NCI-H146 (cell line): ENCODE measurements at places on chromosomes 7 and 10.

DNA sequence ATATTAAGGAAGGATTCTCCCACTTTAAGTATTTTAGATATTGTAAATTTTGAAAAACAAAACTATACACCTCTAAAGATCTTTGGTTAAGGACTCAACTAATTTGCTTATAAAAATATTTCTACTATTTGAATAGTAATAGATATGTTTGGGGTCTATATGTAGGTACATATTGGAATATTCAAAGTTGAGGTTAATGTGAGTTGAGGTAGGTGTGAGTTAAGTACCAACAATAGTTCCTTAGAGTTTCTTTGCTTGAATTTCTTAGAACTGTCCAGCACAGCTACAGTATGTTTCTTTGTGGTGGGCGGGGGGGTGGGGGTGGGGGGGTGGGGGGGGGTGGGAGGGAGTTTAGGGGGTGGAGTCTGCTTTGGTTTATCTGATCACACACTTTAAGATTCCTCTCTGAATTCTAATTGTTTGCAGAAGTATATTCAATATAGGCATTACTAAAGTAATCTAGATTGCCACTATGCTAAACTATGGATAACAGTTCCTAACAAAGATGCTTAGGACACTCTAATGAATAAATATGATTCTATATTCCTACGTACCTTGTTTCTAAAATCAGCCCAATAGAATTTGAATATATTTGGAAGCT, 2.1 kb downstream of the GRM3 start:
- no peak for DNase-seq

- no peak for DNase-seq
Measured at GRCh38 chr7:91598791-91599190, 281.7 kb downstream of the MTERF1 start.

GRCh38 chr10:80204677-80205476, 460 bp downstream of the ANXA11 start:
- DNase-seq, result peak; percentile 52

GRCh38 chr10:71128311-71128980, 83.9 kb upstream of the UNC5B start:
- no peak for DNase-seq

- no peak for DNase-seq
Measured at GRCh38 chr7:105098863-105099515, 85.0 kb downstream of the KMT2E start.

DNA sequence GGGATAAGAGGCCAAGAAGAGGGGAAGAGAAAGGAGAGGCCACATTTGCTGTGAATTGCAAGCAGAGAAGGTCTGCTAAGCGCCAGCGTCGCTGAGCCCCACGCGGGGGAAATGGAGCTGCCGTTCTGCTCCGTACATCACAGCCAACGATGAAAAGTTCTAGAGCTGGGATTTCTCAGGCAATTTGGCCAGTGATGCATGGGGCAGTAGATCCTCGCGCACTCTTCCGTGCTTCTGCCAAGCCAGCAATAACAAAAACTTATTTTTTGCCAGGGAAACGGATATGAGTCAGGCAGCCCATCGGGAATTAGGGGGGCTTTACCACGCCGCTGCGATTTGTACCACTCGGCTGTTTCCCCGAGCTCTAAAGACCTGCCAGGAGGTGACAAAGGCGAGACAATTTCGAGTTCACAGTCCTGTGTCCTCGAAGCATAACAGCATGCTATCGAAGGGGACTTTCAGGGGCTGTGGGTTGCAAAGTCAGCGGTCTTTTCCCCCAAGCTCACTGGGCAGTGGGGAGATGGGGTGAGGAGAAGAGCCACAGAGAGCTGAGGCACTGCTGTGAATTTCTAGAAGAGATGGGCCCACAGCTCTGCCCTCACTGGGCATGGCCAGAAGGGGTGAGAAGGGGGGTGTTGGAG, 30.0 kb upstream of the SLF2 start:
- DNase-seq, result no peak

DNA sequence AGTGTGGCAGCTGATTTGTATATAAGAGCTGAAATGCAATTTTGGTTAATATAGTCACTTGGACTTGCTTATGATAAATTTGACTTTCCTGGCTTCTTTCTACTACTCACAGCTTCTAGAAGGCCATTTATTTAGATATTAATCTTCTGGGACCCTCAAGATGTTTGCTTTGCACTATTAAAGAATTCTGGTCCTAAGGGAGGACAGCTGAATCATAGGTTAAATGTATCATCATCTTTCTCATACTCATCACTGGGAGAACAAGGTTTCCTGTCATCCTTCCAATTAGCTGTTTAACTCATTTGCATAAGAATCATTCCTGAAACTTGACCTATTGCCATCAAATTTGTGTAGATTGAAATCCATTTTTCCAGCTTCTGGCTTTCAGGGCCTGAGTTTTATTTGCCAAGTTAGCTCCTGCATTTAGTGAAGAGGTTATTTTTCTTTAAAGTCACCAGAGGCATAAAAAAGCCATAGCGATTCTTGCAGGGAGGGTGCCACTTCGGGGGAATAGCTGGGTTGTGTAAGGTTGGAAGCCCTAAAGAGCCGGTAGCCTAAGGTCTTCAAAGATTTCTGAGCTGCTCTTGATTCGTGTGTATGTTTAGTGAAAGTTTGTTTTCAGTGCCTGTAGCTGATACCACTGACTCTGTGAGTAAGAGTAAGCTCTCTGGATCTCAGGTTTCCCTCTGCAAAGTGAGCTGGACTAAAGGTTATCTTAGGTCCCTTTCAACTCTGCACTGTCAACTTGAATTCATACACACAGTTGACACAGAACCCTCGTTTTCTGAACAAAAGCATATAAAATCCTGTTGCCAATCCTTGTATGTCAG, 4.3 kb downstream of the MAP3K8 start:
- DNase-seq, result no peak

DNA sequence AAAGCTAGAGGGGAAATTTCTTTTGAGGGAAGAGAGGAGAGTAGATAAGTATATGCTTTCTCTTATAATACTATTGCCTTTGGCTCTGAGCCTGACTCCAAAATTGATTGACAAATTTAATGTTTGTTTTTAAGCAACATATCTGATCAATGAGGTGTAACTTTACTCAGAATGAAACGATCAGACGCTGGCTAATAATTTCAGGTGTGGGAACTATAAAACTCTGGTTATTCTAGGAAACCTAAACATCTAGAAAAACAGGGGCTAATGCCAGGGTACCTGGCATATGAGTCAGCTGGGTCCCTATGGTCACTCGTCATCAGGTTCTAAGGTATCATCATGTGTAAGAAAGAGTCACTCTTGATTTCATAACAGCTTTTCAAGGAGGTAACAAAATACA, 139.7 kb downstream of the ATE1 start:
- DNase-seq, result no peak

DNA sequence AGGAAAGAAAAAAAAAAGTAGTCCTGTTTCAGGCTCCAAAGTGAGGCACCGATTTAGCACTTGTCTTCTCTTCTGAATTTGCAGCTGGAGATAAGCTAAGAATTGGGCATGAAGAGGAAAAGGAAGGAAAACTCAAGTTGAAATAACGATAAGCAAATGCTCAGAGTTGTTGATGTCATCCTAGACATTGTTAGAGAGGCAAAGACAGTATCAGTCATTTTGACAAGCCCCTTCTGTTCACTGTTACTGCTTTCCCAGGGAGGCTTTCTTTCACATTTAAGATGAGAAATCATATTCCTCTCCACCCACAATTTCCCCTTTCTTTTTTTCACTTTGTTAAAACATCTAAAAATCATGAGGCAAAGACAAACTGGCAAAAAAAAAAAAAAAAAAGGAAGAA, 41.8 kb downstream of the SORCS1 start:
- DNase-seq, result no peak

DNA sequence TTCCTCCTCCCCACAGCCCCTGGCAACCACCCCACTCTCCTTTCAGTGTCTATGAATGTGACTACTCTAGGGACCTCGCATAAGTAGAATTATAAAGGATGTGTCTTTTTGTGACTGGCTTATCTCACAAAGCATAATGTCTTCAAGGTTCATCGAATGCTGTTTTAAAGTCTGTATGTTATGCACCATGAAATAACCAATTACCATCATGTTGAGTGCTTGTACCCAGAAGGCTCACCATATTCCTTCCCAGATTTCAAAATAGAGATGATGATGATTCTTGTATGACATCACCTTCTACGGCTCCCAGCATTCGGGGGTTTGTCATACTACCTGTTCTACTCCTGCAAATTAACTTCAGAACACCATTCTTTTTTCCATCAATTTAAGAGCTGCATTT, 11.9 kb downstream of the PKD1L1 start:
- DNase-seq, result no peak

- peak; percentile 82 for DNase-seq
Measured at GRCh38 chr10:95183271-95184230, 10.5 kb upstream of the ACSM6 start.

GRCh38 chr7:94971051-94971867, 63.9 kb downstream of the PPP1R9A start:
- no peak for DNase-seq

GRCh38 chr10:100740476-100741377, 4.7 kb upstream of the PAX2 start:
- no peak for DNase-seq
